CD4-positive, alpha-beta T cell treated with Interleukin-2 at 100 ng/mL for 4 hours (primary cell): ENCODE measurements at places on chromosomes 4 and X.

DNA sequence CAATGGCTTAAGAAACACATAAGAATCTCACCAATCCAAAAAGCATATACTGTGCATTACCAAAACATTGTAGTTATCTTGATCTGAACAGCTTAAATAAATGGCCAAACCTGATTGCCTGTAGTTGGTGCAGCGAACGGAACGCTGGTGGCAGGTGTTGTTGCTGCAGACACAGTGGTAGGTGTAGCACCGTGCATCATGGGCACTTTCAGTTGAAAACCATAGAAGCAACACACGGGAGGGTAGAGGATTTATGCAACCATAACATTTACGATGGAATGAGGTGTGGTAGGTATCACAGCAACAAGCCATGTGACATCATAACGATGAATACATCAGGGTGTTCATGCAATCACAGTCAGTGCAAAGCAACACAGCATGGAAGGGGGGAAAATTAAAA lies 106.8 kb downstream of the MBNL3 start:
- DNase-seq, result no peak

DNA sequence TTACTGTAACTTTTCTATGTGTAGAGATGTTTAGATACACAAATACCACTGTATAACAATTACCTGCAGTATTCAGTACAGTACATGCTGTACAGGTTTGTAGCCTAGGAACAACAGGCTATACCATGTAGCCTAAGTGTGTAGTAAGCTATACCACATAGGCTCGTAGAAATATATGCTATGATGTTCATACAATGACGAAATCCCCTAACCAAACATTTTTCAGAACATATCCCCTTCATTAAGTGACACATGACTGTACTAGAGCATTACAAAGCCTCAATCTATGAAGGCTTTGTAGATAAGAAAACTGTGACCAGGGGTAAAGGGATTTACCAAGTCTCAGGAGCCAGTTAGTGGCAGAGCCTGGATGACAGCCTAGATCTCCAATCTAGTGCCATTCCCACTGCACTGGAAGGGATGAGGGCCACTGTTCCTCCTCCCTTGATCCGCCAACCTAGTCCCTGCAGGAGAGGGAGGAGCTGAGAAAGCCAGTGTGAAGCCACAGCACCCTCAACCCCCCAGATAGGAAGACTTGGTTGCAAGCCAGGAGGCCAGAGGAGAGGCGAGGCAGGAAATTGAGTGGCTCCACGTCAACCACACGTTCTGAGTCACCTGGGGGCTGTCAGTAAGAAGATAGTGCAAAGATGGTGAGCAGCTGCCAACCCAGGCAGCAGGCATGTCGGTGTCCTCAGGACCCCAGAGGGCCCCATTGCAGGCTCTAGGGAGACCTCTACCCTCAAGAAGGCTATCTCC lies 227.7 kb downstream of the BCOR start:
- peak; percentile 80 for DNase-seq

DNA sequence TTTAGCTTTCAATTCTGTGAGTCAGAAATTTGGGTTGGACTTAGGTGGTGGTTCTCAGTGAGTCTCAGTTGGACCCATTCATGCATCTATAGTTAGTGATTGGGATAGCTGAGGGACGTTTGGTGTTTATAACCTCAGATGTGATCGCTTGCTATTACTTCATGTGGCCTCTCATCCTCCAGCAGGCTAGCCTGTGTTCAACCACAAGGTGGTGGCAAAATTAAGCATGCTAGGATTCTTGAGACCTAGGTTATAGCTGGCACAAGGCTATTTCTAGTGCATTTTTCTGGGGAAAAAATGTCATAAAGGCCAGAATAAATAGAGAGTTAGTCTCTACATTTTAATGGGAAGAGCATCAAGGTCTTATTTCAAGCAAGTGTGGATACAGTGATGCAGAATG lies 10.9 kb upstream of the GRPR start:
- no peak for DNase-seq

GRCh38 chrX:43656005-43656494 lies at the start of gene MAOA:
MAOA (plus strand) TSS chrX:43656299; CDS start chrX:43656342, 43 bp downstream.
- DNase-seq, result peak; percentile 5

- DNase-seq, result no peak
Measured at GRCh38 chr4:133147921-133148689, 989 bp upstream of the PCDH10 start.

DNA sequence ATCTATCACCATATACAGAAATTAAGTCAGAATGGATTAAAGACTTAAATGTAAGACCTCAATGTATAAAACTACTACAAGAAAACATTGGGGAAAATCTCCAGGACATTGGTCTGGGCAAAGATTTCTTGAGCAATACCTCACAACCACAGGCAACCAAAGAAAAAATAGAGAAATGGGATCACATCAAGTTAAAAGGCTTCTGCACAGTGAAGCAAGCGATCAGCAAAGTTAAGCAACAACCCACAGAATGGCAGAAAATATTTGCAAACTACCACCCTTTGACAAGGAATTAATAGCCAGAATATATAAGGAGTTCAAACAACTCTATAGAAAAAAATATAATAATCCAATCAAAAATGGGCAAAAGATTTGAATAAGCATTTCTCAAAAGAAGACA lies 236.9 kb upstream of the EMCN start:
- DNase-seq, result no peak

- no peak for DNase-seq
Measured at GRCh38 chr4:111512081-111512783, 633.0 kb upstream of the FAM241A start.

DNA sequence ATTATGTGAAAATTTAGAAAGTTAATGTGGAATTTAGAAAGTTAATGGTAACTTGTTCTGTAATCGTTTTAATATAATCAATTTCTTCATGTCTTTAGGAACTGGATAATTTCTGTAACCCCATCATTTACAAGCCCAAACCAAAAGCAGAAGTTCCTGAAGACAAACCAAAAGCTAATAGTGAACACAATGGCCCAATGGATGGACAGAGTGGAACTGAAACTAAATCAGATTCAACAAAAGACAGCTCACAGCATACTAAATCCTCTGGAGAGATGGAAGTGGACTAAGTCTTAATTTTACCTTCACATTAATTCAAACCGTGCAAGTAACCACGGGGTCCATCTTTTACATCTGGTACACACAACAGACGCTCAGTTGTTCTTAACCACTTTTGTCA lies 48.1 kb upstream of the PLK4 start:
- DNase-seq, result peak; percentile 2
